ENCODE measurements at places on chromosomes 1 and 21.
A peak's percentile ranks its signal among the peaks of the same experiment; 100 is the strongest.

GRCh38 chr1:244304656-244305055 lies 147.1 kb downstream of the ADSS2 start:
- no peak for DNase-seq

DNA sequence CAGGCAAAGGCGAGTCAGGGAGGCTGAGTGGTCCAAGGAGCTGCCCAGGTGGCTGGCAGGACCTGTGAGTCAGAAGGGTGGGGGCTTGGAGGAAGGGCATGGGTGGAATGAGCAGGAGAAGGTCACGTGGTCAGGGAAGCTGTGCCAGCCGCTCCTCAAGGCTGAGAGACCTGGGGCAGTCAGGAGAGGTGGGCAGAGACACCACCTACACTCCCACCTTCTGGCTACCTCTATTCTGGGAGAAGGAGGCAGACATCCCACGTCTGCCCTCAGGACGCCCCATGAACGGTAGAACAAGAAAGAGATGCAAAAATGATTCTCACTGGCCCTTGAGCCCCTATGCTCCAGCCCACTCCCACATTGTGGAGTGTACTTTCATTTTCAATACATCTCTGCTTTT lies 151.8 kb upstream of the RAB4A start:
- no peak for DNase-seq

- no peak for DNase-seq
Observed at GRCh38 chr1:25161981-25162380, 70.3 kb downstream of the SYF2 start.

- DNase-seq = no peak
Observed at GRCh38 chr1:154745286-154745731, 124.8 kb downstream of the KCNN3 start.

- no peak for DNase-seq
Observed at GRCh38 chr1:81950591-81951244, 150.0 kb downstream of the ADGRL2 start.

DNA sequence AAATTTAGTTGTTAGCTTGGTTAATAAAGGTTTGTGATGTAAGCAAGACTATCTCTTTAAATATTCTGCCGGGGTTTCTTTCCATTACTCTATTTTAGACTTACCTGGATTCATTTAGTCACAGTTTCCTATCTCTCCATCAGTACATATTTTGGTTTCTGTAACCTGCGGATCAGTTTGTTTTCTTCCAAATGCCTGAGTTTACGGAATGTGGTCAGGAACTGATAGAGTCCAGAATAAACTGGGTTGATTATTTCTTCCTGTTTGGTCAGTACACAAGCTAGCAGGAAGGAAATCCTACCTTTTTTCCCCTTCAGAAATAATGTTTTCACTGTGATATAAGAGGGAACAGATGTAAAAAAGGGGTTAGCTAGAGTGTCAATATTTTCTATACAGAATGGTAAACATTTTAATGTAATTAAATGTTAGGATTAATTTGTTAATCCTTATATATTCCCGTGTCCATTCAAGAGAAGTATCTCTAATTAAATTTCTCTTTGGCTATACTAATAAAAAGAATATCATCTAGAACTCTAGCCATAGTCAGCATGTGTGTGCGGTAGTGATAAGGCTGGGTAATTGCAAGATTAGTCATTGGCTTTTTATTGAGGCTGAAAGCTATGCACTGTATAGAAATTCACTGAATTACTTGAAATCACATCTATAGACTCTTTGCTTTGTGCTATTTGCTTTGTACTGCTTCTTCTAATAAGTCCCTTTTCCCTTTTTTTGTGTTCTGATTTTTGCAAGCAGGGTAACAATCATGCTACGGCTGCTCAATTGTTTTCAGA lies 144.7 kb upstream of the ADGRL4 start:
- no peak for DNase-seq

DNA sequence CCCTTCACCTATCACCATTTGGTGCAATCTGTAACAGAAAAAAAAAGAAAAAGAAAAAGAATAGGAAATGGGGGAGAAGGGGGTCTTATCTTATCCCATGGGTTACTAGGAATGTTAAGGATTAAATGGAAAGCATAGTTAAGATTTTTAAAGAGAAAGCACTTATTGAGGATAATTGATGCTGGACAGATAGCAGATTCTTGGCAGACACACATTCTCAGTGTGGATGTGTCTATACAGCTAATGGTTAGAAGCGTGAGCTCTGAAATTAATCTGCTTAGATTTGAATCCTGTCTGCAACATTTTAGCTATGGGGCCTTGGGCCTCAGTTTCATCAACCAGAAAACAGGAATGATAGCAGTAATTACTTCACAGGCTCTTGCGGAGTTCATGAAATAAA lies 67.1 kb downstream of the SSBP3 start:
- no peak for DNase-seq

DNA sequence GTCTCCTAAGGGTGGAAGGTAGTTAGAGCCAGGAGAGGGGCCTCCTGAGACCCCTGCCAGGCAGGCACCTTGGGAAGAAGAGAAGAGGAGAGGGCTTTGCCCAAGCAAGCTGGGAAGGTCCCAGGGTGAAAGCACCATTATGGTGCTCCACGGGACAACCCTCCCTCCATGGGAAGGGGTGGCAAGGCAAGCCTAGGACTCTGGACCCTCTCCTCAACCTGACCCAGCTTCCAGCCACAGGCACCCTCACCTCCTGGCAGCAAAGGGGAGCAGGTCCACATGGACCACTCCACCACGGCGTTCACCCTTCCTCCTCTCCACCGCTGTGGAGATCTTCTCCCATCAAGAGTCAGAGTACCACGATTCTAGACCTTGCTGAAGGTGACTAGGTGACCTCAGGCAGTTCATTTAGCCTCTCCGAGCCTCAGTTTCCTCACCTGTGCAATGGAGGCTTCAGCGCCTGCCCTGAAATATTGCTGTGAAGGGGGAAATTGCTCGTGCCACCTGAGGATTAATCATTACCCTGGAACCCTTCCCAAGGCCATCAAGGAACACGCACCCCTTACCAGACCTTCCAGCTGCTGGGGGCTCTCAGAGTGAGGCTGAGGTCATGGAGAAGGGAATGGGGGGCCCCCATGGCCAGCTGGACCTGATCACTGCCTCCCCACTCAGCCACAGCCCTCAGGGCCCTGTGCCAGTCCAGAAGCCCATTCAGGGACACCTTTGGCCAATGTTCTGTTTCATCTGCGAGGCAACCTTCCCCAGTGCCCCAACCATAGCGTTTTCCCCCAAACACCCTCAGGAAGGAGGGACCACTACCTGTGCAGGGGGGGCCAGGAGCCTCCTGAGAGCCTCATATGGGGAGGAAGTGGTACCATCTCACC lies 1.6 kb downstream of the RAP1GAP start:
- no peak for DNase-seq

GRCh38 chr1:26281971-26282370 lies 2.1 kb downstream of the SH3BGRL3 start:
- DNase-seq = no peak

GRCh38 chr1:216750031-216750627 lies 26.9 kb upstream of the ESRRG start:
- peak; percentile 84 for DNase-seq

GRCh38 chr1:53267761-53268160 lies 29.4 kb upstream of the MAGOH start:
- DNase-seq = no peak

GRCh38 chr1:219239518-219239917 lies 65.8 kb downstream of the LYPLAL1 start:
- no peak for DNase-seq

DNA sequence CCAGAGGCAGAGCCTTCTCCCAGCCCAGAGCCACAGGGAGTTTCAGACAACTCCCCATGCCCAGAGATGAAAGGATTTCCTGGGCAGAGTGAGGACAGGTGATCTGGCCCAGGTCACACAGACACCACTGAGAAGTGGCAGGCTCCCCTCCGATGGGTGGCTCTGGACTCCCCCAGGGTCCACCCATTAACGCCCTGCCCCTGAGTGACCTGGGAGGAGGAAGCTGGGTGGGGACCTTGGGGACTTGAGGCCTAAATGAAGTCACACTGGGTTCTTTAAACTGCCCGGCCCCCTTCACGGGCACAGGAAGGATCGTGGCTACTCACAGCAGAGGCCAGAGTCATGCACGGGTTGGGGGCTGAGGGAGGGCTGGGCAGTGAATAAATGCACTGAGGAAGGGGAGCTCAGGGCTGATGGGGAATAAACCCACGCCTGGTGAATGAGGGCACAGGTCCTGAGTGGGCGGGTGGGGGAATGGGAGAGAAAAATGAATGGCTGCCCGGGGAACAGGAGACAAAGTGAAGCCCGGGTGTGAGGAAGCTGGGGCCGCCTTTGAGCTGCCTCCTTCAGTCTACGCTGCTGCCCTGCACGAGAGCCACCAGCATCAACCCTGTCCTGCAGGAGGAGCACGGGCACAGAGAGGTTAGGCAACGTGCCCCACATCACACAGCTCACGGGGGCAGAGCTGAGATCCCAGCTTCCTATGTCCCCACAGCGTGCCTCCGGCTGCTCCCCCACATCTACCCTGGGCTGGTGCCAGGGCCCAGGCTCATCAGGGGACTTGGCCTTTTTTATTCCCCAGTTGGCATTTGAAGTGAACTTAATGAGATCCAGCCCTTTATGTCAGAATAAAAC lies 404.3 kb downstream of the MATN1 start:
- no peak for DNase-seq

GRCh38 chr1:1967879-1968278 lies 35.7 kb downstream of the CFAP74 start:
- DNase-seq = no peak
